Activated CD4-positive, alpha-beta T cell treated with anti-CD3 and anti-CD28 coated beads for 36 hours (primary cell): ENCODE measurements at places on chromosomes 4 and X. TPM values are rescaled to one million over a fixed set of nuclear protein-coding genes. Genes with fewer than 3 reads are reported as not detected.

SULT1E1 gene
- not detected for total RNA-seq

KLKB1 gene
- total RNA-seq, result not detected

ADAM29 gene
- not detected for total RNA-seq

BMX gene
- total RNA-seq, result not detected

RNF212 gene
- total RNA-seq, result 5.6 TPM

STX18 gene
- 33.5 TPM for total RNA-seq

DGKK gene
- not detected for total RNA-seq

CD40LG gene
- 123 TPM for total RNA-seq

ITIH6 gene
- not detected for total RNA-seq

ETDB gene
- total RNA-seq, result not detected

TAF7L gene
- not detected for total RNA-seq

PHOX2B gene
- not detected for total RNA-seq

ZNF732 gene
- total RNA-seq, result not detected

ADH4 gene
- total RNA-seq, result not detected

BMP3 gene
- not detected for total RNA-seq
